Jurkat, Clone E6-1 (cell line): ENCODE measurements at places on chromosomes 6 and 20.

GRCh38 chr6:146028851-146029572, at the start of gene GRM1:
TSS of gene GRM1 (plus strand) at chr6:146029062. CDS start at chr6:146029518, 456 bp downstream.
- no peak for DNase-seq

GRCh38 chr20:37329481-37330165, 16.3 kb upstream of the SRC start:
- DNase-seq, result no peak

GRCh38 chr6:93083337-93084230, 335.8 kb downstream of the EPHA7 start:
- no peak for DNase-seq

- DNase-seq, result no peak
Measured at GRCh38 chr20:12177657-12178293, 260.1 kb downstream of the BTBD3 start.

DNA sequence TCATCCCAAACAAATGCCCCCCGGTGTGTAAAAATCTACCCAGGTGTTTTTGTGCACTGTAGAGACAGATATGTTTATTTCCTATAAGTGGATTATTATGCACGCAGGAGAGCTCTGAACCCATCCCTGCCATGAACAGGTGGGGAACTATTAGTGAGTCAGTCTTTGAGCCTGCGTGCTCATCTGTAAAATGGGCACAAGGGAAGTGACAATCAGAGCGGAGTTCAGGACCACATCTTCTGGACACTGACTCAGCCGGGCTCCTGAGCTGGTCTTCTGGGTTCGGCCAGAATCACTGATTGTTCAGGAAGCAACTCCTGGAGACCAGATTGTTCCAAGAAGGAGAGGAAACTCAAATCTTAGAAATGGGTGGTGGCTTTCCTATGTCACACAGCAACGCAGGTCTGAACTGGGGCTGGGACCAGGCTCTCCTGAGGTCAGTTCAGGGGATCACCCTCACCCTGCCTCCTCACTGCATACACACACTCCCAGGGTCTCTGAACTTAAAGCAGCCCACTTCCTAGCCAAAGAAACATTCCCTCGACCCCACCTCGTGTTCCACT, 27.3 kb upstream of the TGM2 start:
- DNase-seq, result no peak

- DNase-seq, result no peak
Measured at GRCh38 chr6:44556046-44556445, 168.5 kb downstream of the CDC5L start.

DNA sequence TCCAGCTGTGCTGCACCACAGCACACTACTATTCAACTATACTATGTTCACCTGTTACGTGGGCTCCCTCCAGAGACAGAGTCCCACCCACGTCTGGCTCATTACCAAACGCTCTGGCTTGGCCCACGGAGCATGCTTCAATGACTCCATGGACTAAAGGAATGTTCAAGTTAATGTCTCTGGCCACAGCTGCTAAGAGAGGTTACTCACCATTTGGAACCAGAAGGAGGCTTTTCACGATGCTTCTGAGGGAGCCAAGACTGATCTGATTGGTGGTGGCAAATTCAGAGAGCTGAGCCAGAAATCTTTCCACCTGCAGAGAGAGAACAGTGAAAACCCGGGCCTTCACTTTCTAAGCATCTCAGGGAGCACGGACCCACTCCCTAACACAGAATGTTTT, 15.6 kb downstream of the COMMD7 start:
- DNase-seq, result no peak

GRCh38 chr6:163062790-163063189, 335.0 kb downstream of the PACRG start:
- no peak for DNase-seq

DNA sequence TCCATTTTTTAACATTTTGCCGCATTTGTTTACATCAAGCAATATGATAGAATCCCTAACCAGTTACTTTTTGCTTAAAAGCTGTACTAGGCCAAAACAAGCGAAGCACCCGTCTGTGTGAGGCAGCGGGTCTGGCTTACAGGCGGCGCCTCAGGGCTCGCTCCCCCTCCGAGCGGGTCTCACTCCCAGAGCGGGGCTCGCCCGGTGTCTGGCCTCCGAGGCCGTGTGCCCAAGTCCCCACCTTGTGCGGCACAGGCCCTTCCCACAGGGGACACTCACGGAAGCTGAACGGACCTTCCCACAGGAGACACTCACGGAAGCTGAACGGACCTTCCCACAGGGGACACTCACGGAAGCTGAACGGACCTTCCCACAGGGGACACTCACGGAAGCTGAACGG, 23.4 kb downstream of the ZBTB46 start:
- DNase-seq, result no peak

DNA sequence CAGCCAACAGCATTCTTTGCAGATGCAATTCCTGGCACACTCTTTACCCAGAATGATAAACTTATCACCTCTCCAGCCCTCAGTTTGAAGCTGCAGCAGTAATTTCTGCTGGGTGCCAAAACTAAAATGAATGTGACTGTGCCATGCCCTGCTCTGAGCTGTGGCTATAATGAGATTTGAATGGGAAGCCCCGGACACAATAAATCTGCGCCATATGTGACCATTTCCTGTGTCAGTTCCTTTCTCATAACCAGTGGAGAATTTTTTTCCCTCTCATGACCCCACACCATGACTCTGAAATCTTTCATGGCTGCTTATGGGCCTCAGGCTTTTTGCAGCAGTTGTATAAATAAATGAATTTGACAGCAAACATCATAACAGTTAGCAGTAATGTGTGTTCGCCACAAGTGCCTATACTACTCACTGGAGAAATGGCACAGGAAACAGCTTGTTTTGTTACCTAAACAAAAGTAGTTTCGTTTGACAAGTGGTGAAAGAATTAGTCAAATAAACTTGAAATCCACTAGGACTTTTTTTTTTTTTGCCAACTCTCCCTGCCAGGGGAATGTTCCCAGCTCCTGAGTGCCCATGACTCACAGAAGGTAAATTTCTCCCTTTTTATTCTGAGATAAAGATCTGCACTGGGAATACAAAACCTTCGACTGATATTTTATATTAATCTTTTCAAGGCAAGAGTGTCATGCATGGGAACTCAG, 408.4 kb downstream of the PKHD1 start:
- no peak for DNase-seq

DNA sequence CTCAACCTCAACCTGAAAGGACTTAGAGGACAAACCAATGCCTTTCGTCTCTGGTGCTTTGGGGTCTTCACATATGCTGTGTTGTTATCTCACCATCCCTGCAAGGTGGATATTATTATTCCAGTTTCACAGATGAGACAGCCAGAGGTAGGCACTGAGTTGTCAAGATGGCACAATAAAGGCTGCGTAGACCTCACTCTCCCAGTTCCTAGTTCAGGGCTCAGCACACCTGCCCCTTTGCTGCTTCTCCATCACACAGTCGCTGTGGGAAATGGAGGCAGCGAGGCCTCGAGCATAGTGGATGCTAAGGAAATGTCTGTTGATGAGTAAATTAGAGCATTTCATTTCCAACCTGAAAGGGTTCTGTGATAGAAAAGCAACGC, 22.0 kb downstream of the FOXP4 start:
- no peak for DNase-seq

- no peak for DNase-seq
Measured at GRCh38 chr6:168778201-168778600, 337.2 kb downstream of the SMOC2 start.

DNA sequence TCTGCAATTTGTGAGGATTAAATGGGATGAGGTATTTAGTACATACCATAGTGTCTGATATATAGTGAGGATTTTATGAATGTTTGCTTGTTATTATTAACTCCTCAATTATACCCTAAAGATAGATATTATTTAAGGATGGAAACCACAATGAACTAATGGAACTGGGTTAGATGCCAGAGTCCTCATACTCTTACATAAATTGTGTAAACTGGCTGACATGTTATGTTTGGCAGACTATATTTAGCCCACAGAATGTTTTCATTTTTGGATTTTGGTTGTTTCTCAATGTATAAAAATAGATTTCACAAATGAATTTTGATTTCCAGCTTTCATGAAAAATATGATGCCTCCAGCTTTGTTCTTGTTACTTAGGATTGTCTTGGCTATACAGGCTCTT, 37.6 kb downstream of the HTR1B start:
- DNase-seq, result no peak

DNA sequence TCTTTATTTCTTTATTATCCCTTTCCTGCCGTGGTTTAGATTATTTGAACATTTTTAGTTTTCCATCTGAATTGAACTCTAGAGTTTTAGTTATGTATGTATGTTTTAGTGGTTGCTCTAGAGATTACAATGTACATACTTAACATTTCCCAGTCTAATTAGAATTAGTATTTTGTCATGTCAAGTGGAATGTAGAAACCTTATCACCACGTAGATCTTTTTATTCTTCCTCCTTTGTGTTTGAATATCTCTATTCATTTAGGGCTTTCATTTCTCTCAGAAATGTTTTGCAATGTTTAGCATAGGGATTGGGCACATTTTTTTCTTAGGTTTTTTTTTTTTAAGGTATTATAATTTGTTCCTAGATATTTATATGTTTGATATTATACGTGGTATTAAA, 73.1 kb upstream of the EZR start:
- DNase-seq, result no peak

GRCh38 chr6:151904631-151905030, 97.1 kb downstream of the ESR1 start:
- DNase-seq, result no peak

DNA sequence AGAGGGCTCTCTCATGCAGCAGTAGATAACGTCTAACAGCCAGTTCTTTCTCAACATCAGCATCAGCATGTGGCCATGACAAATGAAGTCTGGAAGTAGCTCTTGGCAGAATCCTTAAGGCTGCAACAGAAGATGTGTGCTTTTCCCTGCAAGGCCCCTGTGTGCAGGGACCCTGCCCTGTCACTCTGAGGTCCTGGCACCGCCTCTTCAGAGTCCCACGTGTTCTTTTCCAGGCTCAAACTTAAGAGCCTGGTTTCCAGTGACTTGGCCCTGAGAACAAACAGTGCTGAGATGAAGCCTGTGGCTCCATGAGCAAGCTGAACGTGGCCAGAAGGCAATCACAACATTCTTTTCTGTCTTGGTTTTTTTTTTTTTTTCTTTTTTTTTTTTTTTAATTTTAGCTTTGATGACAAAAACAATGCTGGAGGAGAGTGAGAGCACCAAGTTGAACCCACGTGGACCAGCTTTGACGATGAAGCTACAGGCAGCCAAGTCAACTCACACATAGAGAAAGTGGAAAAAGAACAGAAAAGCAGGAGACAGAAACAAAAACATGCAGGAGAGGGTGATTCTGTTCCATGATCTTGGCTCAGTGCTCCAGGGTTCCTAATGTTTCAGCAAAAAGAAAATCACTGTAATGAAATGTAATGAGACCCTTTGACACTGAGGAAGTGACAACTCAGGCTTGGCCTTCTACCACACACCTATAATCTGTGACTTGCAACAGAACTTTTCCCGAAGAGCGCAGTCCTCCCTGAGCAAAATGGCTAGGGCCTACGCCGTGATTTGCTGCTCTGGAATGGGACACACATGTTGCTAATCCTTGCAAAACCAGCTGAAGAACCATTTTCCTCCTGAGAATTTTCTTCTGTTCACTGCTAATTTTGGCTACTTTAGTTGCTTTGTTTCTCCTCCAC, 86.1 kb downstream of the FOXC1 start:
- DNase-seq, result no peak

DNA sequence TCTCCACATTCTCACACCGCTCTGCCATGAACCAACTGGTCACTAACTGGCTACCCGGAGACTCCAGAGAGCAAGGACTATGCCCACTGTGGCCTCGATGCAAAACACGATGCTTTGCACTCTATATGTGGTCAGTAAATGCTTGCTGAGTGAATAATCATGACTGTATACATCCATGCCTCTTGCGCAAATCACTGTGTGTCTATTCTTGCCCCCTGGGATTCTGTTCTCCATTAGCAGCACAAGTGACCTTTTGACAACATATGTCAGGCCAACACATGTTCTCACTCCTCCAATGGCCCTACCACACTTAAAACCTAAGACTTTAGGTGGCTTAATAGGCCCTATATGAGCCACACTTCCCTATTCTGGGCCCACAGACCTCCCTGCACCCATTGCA, 16.9 kb downstream of the KIF16B start:
- DNase-seq, result no peak

DNA sequence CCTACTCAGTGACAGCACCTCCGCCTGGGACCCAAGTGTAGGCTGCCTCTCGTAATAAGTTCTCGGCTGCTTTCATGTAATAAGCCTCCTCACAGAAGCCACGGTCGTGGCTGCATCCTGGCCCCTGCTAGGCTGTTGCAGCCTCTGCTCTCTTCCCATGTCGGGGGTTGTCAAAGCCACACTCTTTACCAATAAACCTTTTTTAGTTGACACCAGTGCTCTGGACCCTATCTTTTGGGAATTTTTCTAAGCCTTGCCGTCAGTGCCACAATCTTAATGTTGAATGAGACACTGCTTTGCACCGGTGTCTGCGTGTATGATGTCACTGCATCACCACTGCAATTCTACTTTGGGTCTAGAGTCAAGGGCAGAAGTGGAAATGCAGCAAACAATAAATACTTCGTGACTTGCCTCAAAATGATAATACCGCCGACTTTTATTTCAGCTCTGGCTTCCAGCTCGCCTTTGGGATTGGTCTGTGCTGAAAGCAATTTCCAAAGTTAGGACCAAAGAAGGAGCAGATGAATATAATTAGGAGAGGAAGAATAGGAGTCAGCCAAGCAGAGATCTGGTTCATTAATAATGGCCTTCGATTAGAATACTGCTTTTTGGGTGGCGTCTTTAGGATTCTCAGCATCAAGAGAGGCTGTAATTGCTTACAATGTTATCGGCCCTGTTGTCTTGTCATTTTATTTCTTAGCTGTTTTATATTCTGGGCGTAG, 57.6 kb upstream of the CCN6 start:
- DNase-seq, result no peak

- DNase-seq, result no peak
Measured at GRCh38 chr20:21147593-21147992, 21.7 kb downstream of the KIZ start.

DNA sequence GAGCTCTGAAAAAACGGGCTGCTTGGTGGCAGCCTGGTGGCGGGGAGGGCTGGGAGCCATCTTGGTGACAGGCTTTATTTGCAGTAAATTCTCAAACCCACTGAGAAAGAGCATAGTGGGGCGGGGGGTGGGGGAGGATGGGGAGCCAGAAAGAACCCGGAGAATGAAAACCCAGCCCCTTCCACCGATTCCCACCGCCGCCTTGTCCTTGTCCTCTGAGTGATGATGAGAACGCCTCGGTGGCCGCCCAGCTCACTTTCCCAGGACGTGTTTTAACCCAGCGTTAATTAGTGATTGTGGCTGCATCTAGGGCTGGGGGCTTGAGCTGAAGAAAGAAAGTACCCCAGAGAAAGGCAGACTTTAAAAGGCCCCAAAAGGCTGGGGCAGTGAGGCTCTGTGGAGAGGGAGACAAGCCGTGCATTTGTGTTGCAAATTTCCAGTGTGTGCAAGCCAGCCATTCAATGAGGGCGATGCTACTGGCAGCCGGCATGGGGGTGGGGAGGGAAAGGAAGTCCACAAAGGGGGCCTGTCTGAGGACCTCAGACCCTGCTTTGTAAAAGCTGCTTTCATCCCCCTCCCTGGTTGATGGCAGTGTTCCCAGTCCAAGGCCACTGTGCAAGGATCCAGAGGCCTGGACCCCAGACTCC, 6.2 kb upstream of the GHRH start:
- no peak for DNase-seq
